ENCODE measurements at places on chromosomes 6 and 20.

DNA sequence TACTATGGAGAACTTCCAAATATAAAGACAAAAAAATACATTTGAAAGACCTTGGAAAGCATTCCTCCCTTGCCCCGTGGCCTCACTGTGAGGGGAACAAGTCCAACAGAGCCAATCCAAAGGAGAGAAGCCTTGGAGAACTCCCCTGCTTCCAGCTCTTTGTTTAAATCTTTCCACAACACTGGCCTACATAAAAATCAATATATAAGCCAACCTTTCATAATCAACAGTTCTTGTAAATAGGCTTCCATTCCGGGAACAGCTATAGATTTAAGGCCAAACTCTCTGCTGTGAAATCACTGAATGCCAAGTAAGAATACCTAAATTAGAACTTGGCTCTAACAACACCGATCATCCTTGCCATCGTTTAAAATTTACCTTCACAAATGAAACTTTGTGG lies 242.1 kb downstream of the HACE1 start:
- no peak for DNase-seq

DNA sequence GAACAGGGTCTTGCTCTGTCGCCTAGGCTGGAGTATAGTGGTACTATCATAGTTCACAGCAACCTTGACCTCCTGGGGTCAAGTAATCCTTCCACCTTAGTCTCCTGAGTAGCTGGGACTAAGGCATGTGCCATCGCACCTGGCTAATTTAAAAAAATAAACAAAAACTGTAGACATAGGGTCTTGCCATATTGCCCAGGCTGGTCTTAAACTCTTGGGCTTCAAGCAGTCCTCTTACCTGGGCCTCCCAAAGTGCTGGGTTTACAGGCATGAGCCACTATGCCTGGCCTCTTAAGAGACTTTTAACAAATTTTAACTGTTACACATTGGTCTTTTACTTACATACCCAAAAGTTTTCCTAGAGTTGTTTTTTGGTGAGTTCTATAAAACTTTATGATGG lies 12.4 kb downstream of the CD2AP start:
- no peak for DNase-seq

DNA sequence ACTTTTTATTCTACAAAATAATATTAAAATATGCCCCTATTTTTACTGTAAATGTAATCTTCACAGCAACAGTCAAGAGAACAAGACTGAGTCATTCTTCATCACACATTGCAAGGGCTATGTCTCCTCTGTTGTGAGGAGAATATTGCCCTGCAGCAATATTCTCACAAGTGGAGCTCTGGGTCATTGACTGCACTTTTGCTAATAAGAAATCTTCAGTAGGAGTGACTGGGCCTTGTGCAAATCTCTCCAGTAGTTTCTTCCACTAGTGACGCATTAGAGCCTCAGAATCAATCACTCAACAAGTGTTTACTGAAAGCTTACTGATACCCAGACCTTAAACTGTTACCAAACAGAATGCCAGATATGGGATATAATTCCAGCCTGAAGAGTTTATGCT lies 49.1 kb downstream of the LAMA2 start:
- no peak for DNase-seq

GRCh38 chr6:35044761-35045421 lies 96.2 kb downstream of the TCP11 start:
- no peak for DNase-seq

GRCh38 chr6:29603456-29603855 lies 18.5 kb downstream of the OR2H2 start:
- DNase-seq: no peak
